ENCODE measurements at places on chromosomes 3 and 15. TPM values are rescaled to one million over a fixed set of nuclear protein-coding genes. Genes with fewer than 3 reads are reported as not detected.

Gene ERICH6
- 0.59 TPM for polyA plus RNA-seq

Gene PARP15
- 0.32 TPM for polyA plus RNA-seq

Gene ZFYVE19
- polyA plus RNA-seq, result 28.4 TPM

Gene CADPS
- 1.2 TPM for polyA plus RNA-seq

Gene NANOGP8
- polyA plus RNA-seq, result not detected

Gene CCDC9B
- 10.4 TPM for polyA plus RNA-seq

Gene SATB1
- 37.2 TPM for polyA plus RNA-seq

Gene CCR3
- polyA plus RNA-seq, result 0.09 TPM

Gene SAMMSON
- not detected for polyA plus RNA-seq

Gene NR1I2
- polyA plus RNA-seq, result 0.84 TPM

Gene GUCA1C
- 0.35 TPM for polyA plus RNA-seq

Gene GOLGA6L7
- 0.32 TPM for polyA plus RNA-seq

Gene SEC11A
- 233 TPM for polyA plus RNA-seq

Gene SLC24A5
- 0.39 TPM for polyA plus RNA-seq

Gene SH2D7
- polyA plus RNA-seq, result 0.65 TPM

Gene SPESP1
- polyA plus RNA-seq, result 5.3 TPM

Gene SGO1
- polyA plus RNA-seq, result 10.7 TPM

Gene FAM43A
- polyA plus RNA-seq, result 8.4 TPM

Gene ACVR2B
- polyA plus RNA-seq, result 19.0 TPM

Gene COX17
- 41.4 TPM for polyA plus RNA-seq

Gene ABHD17C
- 31.7 TPM for polyA plus RNA-seq

Gene GREM1
- 0.20 TPM for polyA plus RNA-seq

Gene UNC13C
- 10.0 TPM for polyA plus RNA-seq

Gene CD276
- polyA plus RNA-seq, result 149 TPM

Gene ARPIN
- polyA plus RNA-seq, result 30.3 TPM

Gene PP2D1
- polyA plus RNA-seq, result 0.59 TPM

Gene EFHB
- polyA plus RNA-seq, result 2.6 TPM

Gene ITIH3
- polyA plus RNA-seq, result 7.2 TPM

Gene TMEM207
- polyA plus RNA-seq, result 25.9 TPM

Gene CPEB1
- polyA plus RNA-seq, result 2.6 TPM

Gene EFCAB12
- 3.6 TPM for polyA plus RNA-seq

Gene DLG1
- polyA plus RNA-seq, result 81.9 TPM

Gene MORC1
- 0.59 TPM for polyA plus RNA-seq

Gene GRAMD2A
- 8.7 TPM for polyA plus RNA-seq

Gene ILDR1
- 6.9 TPM for polyA plus RNA-seq

Gene SERINC4
- polyA plus RNA-seq, result 0.49 TPM

Gene SLCO2A1
- polyA plus RNA-seq, result 16.9 TPM

Gene ZWILCH
- polyA plus RNA-seq, result 25.2 TPM

Gene SLC25A20
- 22.4 TPM for polyA plus RNA-seq

Gene DNAJC19
- polyA plus RNA-seq, result 76.4 TPM

Data from renal cortex interstitium (tissue), 15 donors.